ENCODE measurements at places on chromosomes 4 and X.

DNA sequence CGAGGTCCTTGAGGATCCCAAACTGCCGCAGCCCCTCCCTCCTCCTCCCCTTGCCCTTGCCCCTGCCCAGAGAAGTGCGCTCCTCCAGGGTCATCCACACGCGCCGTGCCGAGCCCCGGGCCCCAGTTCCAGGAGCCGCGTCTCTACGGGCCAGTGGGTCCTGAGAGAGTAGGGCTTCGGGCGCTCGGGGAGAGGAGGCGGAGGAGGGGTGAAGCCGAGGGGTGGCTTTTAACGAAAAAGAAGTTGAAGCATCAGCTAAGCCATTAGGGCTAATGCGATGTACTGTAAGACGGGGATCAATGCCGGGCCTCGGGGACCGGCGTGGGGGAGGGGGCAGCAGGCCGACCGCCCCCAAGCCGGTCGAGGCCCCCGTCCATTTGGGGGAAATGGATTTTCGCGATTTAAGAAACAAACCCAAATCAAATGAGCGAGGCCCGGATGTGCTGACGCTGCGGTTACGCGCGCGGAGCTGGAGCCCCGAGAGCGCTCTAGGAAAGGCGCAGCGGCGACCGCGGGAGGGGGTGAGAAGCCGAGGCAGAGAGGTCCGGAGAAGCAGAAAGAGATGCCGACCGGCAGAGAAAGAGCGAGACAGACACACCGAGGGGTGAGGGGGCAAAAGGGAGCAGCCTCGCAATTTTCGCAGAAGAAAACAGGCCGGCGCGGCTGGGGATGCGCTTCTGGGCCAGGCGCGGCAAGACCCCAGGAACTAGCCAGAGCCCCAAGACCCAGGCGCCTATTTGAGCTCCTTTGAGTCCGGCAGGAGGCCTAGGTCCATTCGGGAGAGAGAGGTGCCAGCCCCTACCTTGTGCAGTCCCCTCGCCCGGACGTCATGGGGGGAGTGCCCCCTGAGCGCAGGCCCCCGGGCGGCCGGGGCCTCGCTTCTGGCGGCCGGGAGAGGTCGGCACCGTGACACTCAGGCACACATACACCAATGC lies 13.6 kb downstream of the HMX1 start:
- DNase-seq: no peak

DNA sequence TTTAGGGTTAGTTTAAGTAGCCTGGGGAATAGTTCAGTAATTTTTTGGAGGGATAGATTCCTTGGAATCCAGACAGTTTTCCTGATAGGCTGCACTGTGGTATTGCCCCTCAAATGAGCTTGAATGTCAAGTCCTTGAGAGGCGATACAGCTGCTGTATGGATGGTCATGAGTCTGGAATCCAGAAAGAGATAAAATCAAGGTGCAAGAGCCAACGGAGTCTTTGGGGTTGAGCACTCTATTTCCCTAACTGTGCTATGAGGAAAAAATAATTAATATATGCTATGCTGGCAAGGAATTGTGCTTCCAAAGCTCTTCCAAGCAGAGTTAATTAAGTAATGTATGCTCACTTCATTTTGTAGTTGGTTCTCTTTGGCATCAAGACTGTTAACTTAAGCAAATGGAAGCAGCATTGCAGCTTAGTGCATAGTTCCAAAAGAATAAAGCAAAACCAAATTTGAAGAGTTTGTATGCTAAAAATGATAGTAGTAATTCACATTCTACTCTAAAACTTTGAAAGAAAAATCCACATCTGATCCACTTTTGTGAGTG lies 48.8 kb downstream of the LIMCH1 start:
- DNase-seq: no peak

DNA sequence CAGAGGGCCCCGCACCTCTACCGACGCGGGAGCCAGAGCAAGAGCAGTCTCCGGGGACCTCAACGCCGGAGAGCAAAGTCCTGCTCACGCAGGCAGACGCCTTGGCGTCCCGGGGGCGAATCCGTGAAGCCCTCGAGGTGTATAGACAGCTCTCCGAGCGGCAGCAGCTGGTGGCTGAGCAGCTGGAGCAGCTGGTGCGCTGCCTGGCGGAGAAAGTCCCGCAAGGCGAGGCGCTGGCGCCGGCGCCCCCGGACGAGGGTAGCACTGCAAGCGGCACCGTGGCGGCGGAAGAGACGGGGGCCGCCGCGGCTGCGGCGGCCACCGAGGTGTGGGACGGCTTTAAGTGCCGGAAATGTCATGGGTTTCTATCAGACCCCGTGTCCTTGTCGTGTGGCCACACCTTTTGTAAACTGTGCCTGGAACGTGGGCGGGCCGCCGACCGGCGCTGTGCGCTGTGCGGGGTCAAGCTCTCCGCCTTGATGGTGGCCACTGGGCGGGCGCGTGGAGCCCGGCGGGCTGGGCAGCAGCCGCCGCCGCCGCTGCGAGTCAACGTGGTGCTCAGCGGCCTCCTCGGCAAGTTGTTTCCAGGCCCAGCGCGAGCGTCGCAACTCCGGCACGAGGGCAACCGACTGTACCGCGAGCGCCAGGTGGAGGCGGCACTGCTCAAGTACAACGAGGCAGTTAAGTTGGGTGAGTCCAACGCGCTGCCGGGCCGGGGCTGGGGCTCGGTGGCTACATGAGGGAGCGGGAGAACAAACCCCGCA lies 672 bp downstream of the LONRF3 start:
- DNase-seq: peak; percentile 70

GRCh38 chrX:118714521-118714920 lies 12.9 kb upstream of the IL13RA1 start:
- DNase-seq: no peak

DNA sequence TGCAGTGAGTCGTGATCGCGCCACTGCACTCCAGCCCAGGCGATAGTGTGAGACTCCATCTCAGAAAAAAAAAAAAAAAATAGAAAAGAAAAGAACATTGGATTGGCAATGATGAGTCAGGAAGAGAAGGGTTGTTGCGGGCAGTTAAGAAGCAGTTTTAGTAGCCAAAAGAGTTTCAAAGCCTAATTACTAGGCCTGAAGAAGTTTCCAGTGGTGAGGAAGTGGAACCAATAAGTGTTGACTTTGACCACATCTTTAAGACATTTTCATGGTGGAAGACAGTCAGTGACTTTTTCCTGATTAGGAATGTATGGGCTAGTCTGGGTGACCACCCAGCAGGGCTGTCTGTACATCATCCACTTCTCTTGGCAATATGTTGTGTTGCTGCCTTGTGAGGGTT lies 442.3 kb downstream of the AFF2 start:
- no peak for DNase-seq

DNA sequence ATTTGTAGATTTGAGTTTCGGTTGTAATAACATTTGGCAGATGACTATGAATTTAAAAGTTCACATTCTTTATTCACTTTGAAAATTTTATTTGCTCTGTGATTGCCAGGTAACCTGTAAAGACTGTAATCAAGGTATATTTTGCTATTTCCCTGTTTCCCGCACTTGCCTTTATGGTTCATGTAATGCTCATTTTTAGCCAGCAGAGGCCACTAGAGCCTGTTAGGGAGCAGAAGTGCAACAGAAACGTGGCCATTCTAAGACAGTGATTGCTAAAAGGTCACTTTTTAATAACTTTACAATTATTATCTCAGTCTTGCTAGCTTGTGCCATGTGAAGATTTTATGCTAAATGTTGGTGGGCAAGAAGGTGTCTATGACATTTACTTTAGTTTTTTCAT lies 12.4 kb downstream of the YIPF6 start:
- DNase-seq: peak; percentile 47

DNA sequence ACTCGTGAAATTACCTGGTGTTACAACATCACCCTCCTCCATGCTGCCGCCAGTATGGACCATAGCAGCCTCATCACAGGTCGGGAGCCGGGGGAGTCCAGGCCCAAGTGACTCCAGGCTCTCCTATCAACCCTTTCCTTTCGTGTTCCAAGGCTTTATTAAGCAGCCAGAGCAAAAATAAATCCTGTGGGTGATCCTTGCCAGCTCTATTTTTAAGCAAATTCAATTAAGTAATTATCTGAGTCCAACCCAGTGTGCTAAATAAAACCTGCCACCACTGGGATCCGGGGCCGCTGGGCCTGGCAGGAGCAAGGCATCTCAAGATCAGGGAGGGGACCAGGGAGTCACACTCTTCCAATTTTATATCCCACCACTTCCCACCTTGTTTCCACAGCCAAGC lies 80.7 kb upstream of the PRPS1 start:
- no peak for DNase-seq

GRCh38 chrX:2690856-2691542 lies at the start of gene CD99:
TSS of gene CD99 (plus strand) at chrX:2691295. CDS start at chrX:2691361, 66 bp downstream.
- DNase-seq: peak; percentile 85

GRCh38 chrX:36908801-36909675 lies 99.1 kb upstream of the FAM47C start:
- no peak for DNase-seq

DNA sequence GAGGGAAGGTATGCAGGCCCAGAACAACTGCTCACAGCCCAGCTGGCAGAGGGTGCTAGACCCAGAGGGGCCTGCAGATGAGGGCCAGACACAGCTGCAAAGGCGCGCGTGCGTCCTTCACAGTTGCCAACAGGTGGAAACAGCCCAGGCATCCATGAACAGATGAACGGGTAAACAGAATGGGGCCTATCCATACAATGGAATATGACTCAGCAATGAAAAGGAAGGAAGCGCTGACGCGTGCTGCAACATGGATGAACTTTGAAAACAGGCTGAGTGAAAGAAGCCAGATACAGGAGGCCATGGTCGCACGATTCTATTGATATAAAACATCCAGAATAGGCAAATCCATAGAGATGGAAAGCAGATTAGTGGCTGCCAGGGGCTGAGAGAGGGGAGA lies 83.1 kb upstream of the DDX3X start:
- no peak for DNase-seq

DNA sequence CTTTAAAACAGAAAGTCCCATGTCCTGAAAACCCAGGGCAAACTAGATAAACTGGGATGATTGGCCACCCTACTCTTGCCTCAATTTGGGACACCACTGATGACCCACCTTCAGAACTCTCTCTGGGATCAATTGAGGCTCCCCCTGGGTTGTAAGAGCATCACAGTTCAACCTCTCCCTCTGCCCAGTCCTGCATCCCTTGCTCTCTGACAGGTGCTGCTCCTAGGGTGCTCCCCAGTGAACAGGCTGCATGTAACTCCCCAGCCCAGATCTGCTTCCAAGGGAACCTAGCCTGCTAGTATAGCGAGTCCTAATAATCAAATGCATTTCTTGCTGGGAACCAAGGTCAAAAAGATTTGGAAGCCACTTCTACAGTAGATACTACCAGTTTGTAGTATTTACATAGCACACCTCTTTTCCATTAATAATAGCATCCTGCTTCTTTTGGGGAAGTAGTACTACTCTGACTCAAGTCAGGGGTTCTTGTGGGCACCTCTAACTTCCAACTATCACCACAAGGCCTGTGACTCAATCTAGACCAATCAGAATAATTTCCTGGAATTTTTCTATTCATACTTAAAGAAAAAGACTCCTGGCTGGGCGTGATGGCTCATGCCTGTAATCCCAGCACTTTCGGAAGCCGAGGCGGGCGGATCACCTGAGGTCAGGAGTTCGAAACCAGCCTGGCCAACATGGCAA lies 42.1 kb upstream of the SPINK2 start:
- no peak for DNase-seq

DNA sequence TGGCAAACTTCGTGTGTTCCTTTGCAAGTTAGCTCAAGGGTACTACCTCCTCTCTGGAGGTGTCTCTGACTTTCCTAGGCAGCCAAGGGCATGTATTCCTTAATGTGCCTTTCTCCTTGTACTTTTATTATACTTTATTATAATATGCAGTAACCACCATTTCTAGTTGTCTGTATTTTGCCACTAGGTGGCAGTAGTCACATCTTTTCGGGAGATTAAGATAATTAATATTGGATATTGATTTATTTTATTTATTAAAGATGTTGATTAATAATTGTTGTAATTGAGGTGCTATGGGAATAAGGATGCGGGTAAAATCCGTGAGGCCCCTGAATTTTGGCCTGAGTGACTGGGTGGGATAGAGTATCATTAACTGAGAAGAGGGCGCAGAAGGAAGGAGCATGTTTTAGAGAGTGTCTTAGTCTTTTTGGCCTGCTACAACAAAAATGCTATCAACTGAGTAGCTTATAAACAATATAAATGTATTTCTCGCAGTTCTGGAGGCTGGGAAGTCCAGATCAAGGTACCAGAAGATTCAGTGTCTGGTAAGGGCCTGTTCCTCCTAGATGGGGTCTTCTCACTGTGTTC lies 153.3 kb downstream of the TMEM164 start:
- no peak for DNase-seq
